Stimulated activated CD4-positive, alpha-beta T cell treated with anti-CD3 and anti-CD28 coated beads, Interleukin-2, amount 100 ng/mL, for 48 hours (primary cell): ENCODE measurements at places on chromosomes 3 and 15.

DNA sequence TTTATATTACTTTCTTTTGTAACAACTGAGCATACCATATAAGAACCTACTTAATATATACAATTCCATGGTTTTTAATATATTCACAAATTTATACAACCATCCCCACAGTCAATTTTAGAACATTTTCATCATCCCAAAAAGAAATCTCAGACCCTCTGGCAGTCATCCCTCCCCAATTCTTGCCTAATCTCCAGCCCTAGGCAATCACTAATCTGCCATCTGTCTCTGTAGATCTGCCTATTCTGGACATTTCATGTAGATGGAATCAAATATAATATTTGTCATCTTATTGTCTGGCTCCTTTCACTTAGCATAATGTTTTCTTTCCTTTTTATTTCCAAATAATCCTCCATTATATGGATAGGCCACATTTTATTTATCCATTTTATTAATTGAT is 92.5 kb downstream of the LARS2 start:
- DNase-seq = no peak

DNA sequence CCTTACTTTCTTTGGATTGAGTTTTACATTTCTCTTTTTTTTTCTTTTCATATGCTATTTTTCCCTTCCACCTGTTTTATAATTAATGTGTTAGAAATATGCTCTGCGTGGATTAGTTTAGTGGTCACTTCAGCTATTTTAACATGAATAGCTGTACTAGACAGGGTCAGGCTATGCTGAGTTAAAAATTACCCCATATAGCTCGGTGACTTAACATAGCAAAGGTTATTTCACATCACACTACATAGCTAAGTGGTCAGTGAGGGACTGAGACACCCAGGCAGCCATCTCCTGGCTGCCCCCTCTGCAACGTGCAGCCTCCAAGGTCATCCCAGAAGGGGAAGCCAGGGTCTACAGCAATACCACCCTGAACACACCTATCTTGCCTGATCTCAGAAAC is 46.9 kb upstream of the KIF23 start:
- no peak for DNase-seq

DNA sequence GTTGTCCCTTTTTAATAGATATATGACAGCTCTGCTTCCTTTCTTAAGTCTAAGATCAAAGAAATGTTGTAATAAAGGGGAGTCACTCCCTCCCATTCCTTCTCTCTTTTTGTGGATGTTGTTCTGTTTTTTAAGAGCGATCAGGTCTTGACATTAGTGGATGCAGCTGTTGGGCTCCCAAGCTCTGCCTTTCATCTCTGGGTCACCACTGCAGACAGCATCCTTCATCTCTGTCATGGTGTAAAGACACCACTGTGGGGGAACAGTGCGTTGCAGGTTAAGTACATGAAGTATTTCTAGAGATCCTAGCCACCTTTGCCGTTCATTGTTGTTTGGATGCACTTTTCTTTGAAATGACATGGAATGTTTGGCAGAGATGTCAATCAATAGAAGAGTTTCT is 17.7 kb downstream of the FNDC3B start:
- DNase-seq = no peak

DNA sequence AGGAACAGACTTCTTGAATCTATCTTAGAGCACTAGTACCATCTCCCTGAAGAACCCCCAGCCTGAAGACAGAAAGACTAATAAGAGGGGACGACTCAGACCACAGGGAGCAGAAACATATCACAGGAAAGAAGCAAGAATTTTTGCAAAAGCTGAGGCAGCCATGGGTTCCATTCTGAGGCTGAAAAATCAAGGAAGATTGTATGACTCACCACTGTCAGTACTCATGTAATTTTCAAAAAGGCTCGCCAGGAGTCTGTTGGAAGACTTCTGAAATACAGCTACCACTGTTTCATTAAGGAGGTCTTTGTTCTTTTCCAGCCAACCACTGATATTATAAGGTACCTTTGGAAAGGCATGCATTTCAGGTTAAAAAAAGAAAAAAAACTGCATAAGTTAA is 47.5 kb downstream of the MYH15 start:
- DNase-seq = no peak

DNA sequence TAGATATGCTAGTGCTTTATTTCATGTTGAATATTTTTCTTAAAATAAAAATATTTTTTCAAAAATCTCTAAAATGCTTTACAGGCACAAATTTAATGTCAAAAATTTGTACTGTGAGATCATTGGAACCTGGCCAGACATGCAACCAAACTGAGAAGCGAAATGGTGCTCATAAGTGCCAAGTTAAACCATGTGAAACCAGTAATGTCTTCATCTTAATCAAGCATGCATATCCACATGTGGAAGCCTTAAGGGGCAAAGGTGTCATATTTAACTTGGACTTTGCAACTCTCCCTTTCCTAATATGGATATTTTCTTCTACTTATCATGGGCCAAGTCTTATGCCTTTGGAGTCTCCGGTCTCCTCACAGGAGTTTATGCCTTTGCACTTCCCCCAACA is 208.9 kb upstream of the COL8A1 start:
- DNase-seq = no peak

GRCh38 chr3:152197937-152198336 is 70.8 kb upstream of the MBNL1 start:
- DNase-seq = no peak

GRCh38 chr3:98242155-98242554 is 21.9 kb upstream of the OR5H6 start:
- DNase-seq = no peak

- no peak for DNase-seq
Measured at GRCh38 chr3:96175500-96175899, 638.9 kb upstream of the EPHA6 start.
